ENCODE measurements at places on chromosomes 7 and 10. TPM values are rescaled to one million over a fixed set of nuclear protein-coding genes. Genes with fewer than 3 reads are reported as not detected.

Gene ADAMTS14
- 2.2 TPM for total RNA-seq

Gene TFR2
- total RNA-seq, result 0.44 TPM

Gene NPY
- total RNA-seq, result not detected

Gene OR6B1
- total RNA-seq, result not detected

Gene EGR2
- total RNA-seq, result 14.6 TPM

Gene SPDYE2
- not detected for total RNA-seq

Data from placental pericyte (primary cell).